SK-N-SH (cell line): ENCODE measurements at places on chromosomes 13 and 19.

- peak; percentile 57 for DNase-seq
These were observed 54.9 kb upstream of the SACS start for GRCh38 chr13:23488442-23488841.

DNA sequence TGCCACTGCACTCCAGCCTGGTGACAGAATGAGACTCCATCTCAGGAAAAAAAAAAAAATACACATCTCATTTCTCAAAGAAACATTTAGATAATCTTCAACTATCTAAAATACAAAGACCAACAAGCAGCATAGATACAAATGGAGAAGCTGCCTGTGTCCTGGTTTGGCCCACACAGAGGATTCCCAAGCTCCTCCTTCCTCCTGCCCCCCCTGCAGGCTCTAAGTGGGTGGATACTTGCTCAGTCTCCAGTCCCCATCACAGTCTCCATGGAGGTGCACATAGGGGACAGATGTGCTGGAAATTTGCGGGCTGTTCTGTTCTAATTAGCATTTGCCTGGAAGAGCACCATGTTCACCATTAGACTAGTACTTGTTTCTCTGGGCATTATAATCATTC is 59.9 kb downstream of the ABCC4 start:
- no peak for DNase-seq

GRCh38 chr19:2523630-2524311 is 47.8 kb downstream of the GADD45B start:
- DNase-seq: no peak

DNA sequence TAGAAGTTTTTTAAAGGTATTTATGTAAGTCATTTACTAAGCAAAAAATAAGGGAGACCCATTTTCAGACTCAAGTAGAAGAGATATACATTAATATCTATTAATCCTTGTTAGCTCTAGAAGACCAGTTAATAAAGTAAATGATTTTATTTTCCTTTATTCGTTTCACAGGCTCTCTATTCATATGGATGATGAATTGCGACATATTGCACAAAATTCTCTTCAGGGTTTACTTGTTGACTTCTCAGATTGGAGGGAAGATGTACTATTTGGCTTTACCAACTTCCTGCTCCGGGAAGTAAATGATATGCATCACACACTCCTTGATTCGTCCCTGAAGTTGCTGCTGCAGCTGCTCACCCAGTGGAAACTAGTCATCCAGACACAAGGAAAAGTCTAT is 139.3 kb downstream of the FRY start:
- DNase-seq: no peak

DNA sequence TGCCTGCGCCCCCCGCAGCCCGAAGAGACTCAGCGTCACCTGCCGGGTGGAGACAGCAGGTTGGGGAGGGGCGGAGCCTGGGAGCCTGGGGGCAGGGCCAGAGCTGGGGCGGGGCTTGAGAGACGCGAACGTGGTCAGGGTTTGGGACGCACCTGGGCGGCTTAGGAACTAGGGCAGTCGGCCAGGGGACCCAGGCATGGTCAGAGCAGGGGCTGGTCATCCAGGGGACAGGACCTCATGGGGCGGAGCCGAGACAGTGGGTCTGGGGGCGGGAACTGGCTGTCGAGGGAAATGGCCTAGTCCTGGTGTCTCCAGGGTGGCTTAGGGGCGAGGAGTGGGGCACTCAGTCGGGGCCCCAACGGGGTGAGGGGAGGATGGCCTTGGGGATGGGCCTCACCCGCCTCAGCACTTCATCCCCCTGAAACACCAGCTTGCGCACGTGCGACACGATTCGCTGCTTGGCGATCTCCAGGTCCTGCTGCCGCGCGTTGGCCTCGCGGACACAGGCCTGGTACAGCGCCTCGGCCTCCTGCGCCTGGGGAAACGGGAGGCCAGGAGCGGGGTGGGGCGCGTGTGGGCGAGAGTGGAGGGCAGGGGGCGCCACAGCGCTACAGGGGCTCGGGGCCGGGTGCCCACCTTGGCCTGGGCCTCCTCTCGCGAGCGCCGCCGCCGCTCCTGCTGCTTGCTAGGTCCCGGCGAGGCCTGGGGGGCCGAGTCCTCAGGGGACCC is 5.8 kb downstream of the GMIP start:
- no peak for DNase-seq

DNA sequence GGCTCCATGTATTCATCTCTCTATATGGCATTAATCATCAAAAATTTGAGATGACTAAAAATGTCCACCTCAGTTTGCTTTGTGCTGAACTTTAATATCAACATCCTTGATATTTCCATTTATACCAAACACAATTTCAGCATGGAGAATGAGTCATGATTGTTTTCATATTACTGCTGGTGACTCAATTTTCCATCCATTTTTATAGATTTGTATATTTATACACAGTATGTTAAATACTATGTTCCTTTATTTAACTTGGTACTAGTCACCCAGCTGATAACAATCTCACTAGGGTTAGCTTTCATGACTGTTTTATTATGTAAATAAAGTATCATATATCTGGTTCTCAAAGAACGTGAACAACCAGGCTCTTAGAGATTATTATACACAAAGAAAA is 1255.1 kb downstream of the SLITRK1 start:
- DNase-seq: no peak

- no peak for DNase-seq
These were observed 1.3 kb upstream of the SOX21 start for GRCh38 chr13:94713561-94714182.

- peak; percentile 75 for DNase-seq
These were observed 1.6 kb downstream of the P2RY11 start for GRCh38 chr19:10112895-10113591.

DNA sequence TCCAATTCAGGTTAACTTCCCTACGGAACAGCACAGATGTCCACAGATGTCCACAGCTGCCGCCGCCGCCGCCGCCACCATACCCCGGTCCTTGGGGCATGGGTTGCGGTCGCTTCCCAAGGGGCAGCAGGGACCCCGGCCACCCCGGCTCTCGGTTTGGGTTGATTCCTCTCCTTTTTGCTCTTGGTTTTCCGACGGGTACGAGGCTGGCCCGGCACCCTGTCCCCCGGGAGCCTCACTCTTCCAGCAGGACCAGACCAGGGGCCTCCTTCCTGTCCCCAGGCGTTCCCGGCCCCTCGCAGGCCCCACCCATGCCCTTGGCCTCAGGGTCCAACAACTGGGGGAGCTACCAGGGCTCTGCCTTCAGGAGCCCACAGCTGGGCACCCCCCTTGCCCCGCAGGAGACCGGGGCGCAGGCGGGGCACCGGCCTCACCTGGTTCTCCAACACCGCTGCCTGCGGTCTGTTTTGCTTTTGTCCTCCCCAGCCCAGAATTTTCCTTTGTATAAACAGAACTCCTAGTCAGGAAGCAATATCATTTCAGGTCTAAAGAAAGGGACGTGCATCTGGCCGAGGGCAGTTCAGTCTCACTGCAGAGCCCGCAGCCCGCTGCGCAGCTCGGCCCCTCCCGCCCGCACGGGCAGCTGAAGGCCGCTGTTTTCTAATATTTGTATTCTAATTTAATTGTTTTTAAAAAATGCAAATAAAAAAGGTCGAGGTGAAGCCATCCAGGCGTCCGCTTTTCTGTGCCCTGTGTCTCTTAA is 27.9 kb downstream of the ZBTB7A start:
- DNase-seq: no peak

GRCh38 chr13:96417939-96418685 is 328.2 kb downstream of the HS6ST3 start:
- peak; percentile 19 for DNase-seq

- DNase-seq: no peak
These were observed 344 bp downstream of the NHLRC3 start for GRCh38 chr13:39038569-39039030.

DNA sequence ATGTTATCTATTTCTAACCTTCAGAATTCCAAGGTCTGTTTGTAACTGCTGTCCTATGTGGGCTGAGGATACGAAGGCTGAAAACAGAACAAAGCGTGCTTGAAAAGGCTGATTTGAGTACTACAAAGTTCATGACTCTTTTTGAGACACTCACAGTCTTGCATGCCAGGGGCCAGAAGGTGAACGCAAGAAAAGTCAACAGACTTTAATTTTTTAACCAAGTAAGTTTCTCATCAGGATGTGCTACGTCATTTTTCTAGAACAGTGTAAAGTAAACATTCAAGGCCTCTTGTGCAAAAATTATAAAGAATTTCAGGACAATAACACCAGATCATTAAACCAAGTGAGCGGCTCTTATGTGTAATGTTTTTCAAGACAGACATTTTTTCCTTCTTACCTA is 163.5 kb downstream of the COG6 start:
- no peak for DNase-seq

GRCh38 chr13:30268673-30269072 is 38.7 kb downstream of the KATNAL1 start:
- DNase-seq: no peak

GRCh38 chr19:31436121-31436776 is 87.0 kb upstream of the TSHZ3 start:
- DNase-seq: no peak

DNA sequence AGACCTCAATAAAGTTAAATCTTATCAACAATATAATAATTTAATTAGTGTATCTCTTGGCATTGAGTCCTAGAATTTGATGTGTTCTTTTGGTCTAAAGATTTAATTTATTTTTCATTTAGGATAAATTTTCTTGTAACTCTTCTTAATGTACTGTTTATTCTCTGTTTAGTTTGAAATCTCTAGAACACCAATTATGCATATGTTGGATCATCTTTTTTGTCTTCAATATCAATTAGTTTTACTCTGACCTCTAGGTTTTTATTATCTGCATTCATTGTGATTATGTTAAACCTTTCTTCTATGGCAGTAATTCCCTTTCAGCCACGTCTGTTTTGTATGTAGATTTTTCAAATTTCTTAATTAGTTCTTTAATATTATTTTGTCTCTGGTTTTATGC is 93.8 kb upstream of the ARHGEF7 start:
- no peak for DNase-seq

GRCh38 chr19:16370641-16371391 is 46.2 kb downstream of the KLF2 start:
- no peak for DNase-seq

- DNase-seq: peak; percentile 61
These were observed 5.5 kb upstream of the PTBP1 start for GRCh38 chr19:791567-792305.

GRCh38 chr13:113002206-113002912 is 33.3 kb downstream of the MCF2L start:
- peak; percentile 92 for DNase-seq

DNA sequence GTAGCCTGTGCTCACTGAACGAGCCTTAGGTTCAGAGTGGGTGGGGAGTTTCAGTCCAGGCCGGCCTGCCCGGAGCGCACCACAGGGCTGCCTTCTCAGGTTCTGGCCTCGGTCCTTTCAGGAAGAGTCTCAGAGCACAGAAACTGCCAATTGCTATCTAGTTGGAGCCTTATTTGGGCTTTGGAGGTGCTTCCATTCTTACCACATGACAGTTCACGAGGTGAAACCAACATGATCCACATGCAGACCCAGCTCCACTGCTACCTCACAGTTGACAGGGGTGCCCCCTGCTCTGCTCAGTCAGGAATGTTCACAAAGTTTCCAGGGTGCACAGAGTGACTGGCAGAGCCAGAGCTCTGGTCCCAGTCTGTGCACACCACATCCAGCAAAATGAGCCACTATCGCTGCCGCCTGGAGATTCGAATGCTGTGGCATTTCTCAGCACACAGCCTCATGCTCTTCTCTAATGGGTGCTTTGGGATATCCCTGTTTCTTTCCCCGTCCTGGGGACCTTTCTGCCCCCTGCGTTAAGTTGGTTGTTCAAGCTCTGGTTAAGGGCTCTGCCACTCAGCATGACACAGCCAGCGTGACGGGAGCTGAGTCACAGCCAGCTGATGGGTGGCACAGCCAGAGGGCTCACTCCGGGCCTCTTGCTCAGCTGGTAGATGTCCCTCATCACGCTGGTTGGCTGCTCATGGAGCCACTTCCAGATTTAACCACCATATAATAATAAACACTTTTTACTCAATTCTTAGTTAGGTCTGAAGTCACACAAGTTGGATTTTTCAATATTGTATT is 7.5 kb upstream of the SACS start:
- DNase-seq: no peak

DNA sequence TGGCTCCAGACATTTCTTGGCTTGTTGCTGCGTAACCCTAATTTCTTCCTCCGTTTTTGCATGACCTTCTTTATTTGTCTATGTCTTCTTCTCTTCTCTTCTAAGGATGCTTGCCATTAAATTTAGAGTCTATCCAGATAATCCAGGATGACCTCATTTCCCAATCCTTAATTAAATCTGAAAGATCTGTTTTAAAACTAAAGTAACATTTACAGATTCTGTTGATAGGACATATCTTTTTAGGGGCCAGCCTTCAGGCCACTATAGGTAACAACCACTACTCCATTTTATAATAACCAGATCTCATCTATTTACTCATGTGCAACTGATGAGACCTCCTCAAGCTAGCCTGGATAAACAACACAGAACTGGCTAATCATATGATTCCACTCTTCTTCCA is 490.5 kb upstream of the SLC10A2 start:
- DNase-seq: no peak

- no peak for DNase-seq
These were observed 32.3 kb downstream of the COL4A1 start for GRCh38 chr13:110274687-110275086.

DNA sequence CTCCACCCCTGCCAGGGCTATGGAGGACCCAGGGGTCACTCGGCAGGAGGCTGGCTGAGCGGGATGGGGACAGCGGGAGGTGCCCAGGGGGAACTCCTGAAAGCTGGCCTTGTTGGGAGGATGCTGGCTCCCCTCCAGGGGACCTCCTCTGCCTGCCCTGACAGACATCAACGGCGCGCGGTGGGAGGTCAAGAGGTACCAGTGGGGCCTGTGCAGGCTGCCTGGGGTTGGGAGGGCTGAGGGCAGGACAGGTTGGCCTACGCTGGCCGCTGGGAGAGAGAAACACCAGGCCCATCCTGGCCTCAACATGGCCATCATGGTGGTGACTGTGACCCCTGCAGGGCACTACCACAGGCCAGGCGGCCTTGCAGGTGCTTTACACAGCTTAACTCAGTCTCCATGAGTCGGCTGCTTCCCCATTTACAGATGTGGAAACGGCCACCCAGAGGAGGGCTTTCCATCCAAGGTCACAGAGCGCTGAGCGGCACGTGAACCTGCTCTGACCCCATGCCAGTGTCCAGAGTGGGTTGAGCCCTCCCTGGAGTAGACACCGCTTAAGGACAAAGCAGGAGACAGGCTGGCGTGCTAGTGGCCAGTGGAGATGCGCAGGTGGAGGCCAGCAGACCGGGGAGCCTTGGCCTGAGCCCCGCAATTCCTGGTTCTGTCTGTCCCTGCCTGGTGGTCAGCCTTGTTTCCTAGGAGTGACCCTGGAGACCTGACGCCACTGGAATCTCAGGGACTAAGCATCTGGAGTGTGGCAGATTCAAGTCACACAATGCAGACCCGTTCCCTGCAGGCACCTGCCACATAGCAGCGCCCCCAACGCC is 27.6 kb downstream of the CEBPG start:
- DNase-seq: peak; percentile 27

- DNase-seq: no peak
These were observed 56.2 kb upstream of the UBE2L5 start for GRCh38 chr13:30366088-30366487.

DNA sequence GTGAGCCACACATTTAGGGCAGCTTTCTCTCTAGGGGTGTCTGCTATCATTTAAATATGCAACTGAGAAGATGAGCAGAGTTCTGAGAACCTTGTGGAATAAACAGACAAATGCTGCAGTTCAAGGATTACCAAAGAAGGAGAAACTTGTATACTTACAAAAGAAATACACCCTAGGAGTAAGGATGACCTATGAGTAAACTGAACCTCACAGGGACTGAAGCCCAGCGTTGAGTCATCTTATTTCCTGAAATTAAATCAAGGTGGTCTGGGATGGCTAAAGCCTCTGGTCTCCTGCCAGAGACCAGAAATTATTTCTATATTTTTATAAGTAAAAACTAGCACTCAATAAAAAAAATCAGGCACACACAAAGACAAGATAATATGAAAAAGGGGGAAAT is 40.1 kb downstream of the FAM216B start:
- DNase-seq: no peak
